CD4-positive, CD25-positive, alpha-beta regulatory T cell (primary cell): ENCODE measurements at places on chromosomes 7 and 10.
A peak's percentile ranks its signal among the peaks of the same experiment; 100 is the strongest.

DNA sequence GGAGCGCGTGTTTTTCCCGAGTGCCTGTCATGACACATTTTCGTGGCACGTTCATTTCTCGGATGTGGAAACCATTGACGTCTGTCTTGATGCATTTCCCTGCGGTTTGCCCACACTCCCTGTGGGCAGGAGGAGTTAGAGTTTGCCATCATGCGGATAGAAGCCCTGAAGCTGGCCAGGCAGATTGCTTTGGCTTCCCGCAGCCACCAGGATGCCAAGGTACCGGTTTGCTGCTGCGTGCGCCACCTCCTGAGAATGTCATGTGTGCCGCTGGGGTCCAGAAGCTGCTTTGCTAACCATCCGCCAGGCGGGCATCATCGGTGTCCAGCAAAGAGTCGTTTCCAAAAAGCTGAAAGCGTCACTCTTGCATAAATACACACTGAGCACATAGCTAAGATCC, 40.9 kb upstream of the BTBD16 start:
- no peaks in the 10 kb centered on the region for H3K36me3 ChIP-seq
- H3K27ac ChIP-seq: no peak overlapping the region
- DNase-seq: no peak
- no peak overlapping the region for H3K4me3 ChIP-seq
- no peaks in the 10 kb centered on the region for H3K4me1 ChIP-seq

- H3K4me3 ChIP-seq: no peak overlapping the region
- H3K27me3 ChIP-seq: no peaks in the 10 kb centered on the region
- H3K4me1 ChIP-seq: no peaks in the 10 kb centered on the region
- no peak overlapping the region for H3K27ac ChIP-seq
- no peak for DNase-seq
- peaks cover 8% of the 10 kb centered on the region for H3K36me3 ChIP-seq
Observed at GRCh38 chr10:29479081-29479925, 155.5 kb downstream of the SVIL start.

DNA sequence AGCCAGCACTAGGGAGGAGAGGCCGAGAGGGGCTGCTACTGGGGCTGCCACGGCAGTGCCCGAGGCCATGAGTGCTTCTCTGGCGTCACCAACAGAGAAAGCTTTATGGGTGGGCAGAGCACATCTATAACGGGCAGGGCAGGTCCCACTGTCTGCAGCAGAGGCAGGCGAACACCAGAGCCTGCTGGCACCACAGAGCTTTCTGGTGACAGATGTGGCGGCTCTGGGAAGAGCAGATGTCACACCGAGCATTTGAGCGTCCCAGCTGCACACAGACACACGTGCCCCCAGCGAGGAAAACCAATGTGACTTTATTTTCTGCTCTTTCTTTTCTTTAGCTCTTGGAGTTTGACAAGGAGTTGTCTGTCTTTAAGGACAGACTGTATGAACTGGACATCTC, 20.5 kb downstream of the NKX6-2 start:
- H3K4me3 ChIP-seq: no peak overlapping the region
- H3K27ac ChIP-seq: no peak overlapping the region
- no peak for DNase-seq
- no peaks in the 10 kb centered on the region for H3K27me3 ChIP-seq

- no peak overlapping the region for H3K27ac ChIP-seq
- no peaks in the 10 kb centered on the region for H3K4me1 ChIP-seq
- no peak for DNase-seq
- H3K4me3 ChIP-seq: no peak overlapping the region
- H3K36me3 ChIP-seq: no peaks in the 10 kb centered on the region
Observed at GRCh38 chr10:51389415-51390321, 309.7 kb downstream of the CSTF2T start.

- H3K4me3 ChIP-seq: no peak overlapping the region
- DNase-seq: no peak
- no peaks in the 10 kb centered on the region for H3K27me3 ChIP-seq
- no peaks in the 10 kb centered on the region for H3K36me3 ChIP-seq
Observed at GRCh38 chr10:122279725-122280141, 8.6 kb downstream of the BTBD16 start.

DNA sequence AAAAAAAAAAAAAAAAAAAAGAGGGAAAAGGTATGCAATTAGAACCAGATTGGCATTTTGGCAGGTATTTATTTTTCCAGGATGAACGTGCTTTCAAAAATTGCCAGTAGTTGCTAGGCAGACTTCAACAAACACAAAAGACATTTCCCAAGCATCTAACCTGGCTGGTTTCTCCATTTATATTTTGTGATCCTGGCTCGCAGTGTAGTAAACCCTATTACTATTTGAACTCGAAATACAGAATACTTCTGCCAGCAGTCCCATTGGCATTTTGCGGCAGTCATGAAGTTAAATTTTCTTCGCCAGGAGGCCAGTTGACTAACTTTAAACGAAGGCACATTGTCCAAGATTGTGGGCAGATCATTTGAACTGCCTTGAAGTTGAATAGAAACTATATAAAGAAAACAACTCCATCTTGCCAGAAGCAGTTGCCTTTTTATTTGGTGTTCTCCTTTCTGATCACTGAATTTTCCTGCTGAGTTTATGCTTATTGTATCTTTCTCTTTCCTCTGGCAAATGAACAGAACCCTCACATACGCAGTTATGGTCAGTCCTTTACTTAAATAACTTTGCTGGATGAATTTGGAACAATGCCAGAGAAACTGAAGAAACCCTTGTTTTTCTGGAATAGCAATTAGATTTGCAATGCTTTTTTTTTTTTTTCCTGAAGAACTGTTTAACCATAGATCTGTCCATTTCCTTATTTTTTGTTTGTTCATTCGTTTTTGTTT, 132.9 kb downstream of the BICC1 start:
- H3K27ac ChIP-seq: no peak overlapping the region
- no peaks in the 10 kb centered on the region for H3K4me1 ChIP-seq
- H3K27me3 ChIP-seq: no peaks in the 10 kb centered on the region
- H3K36me3 ChIP-seq: no peaks in the 10 kb centered on the region
- H3K4me3 ChIP-seq: no peak overlapping the region

- no peak for DNase-seq
- no peaks in the 10 kb centered on the region for H3K36me3 ChIP-seq
- no peaks in the 10 kb centered on the region for H3K27me3 ChIP-seq
Observed at GRCh38 chr10:7464691-7465090, 53.9 kb upstream of the SFMBT2 start.

GRCh38 chr7:12257582-12257981, 46.5 kb downstream of the TMEM106B start:
- peak; percentile 94 for DNase-seq
- H3K27me3 ChIP-seq: no peaks in the 10 kb centered on the region
- peaks cover 25% of the 10 kb centered on the region for H3K4me1 ChIP-seq
- peak overlapping the region; percentile 84 for H3K4me3 ChIP-seq
- H3K27ac ChIP-seq: peak overlapping the region; percentile 79

- no peak for DNase-seq
- H3K27me3 ChIP-seq: no peaks in the 10 kb centered on the region
- no peaks in the 10 kb centered on the region for H3K4me1 ChIP-seq
- no peak overlapping the region for H3K27ac ChIP-seq
- H3K4me3 ChIP-seq: no peak overlapping the region
- no peaks in the 10 kb centered on the region for H3K36me3 ChIP-seq
Observed at GRCh38 chr10:109047856-109048255, 875.5 kb downstream of the XPNPEP1 start.

GRCh38 chr7:2158331-2159175, 74.2 kb downstream of the MAD1L1 start:
- DNase-seq: no peak
- no peaks in the 10 kb centered on the region for H3K4me1 ChIP-seq
- H3K27me3 ChIP-seq: no peaks in the 10 kb centered on the region
- H3K4me3 ChIP-seq: no peak overlapping the region
- peaks cover 4% of the 10 kb centered on the region for H3K36me3 ChIP-seq

- no peaks in the 10 kb centered on the region for H3K36me3 ChIP-seq
- H3K4me3 ChIP-seq: no peak overlapping the region
- no peaks in the 10 kb centered on the region for H3K27me3 ChIP-seq
- no peaks in the 10 kb centered on the region for H3K4me1 ChIP-seq
- H3K27ac ChIP-seq: no peak overlapping the region
- no peak for DNase-seq
Observed at GRCh38 chr7:132087421-132087820, 488.8 kb downstream of the PLXNA4 start.

- no peak overlapping the region for H3K4me3 ChIP-seq
- no peak for DNase-seq
- H3K36me3 ChIP-seq: peaks cover 14% of the 10 kb centered on the region
- no peaks in the 10 kb centered on the region for H3K27me3 ChIP-seq
- no peak overlapping the region for H3K27ac ChIP-seq
Observed at GRCh38 chr10:89042562-89042961, 52.0 kb downstream of the FAS start.

GRCh38 chr7:122018032-122018431, 126.0 kb downstream of the AASS start:
- H3K4me3 ChIP-seq: no peak overlapping the region
- no peaks in the 10 kb centered on the region for H3K4me1 ChIP-seq
- no peaks in the 10 kb centered on the region for H3K36me3 ChIP-seq
- H3K27ac ChIP-seq: no peak overlapping the region
- no peaks in the 10 kb centered on the region for H3K27me3 ChIP-seq

DNA sequence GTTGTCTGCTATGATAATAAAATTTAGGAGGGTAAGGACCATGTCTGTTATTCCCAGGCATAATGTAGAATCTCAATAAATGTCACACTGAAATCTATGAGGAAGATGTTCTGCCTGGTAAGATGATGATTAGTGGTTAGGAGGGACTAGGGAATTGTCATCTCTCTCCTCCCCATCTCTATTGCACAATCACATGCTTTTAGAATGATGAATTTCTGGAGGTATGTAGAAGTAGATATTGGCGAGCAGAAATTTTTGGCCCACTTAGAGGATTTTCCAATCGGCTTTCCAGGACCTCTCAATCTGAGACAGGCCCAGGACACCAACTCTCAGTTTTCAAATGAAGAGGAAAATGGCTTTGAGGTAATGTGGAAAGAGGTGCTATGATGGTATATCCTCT, 2.0 kb upstream of the PITX3 start:
- H3K27me3 ChIP-seq: peaks cover 14% of the 10 kb centered on the region
- peaks cover 49% of the 10 kb centered on the region for H3K4me1 ChIP-seq
- no peak overlapping the region for H3K27ac ChIP-seq
- no peaks in the 10 kb centered on the region for H3K36me3 ChIP-seq

DNA sequence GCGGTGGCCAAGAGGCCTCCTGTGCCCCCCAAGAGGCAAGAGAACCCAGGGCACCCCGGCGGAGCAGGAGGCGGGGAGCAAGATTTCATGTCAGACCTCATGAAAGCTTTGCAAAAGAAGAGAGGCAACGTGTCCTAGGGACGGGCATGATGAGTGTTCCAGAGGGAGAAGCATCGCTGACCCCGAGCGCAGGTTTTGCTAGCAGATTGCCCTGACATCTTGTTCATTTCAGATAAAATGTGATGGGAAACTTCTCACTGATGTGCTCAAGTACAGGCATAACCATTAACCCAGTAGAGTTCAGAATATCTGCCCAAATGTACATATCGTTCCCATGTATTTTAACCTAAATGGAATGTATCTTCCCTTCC, 129.2 kb downstream of the APBB1IP start:
- H3K4me1 ChIP-seq: no peaks in the 10 kb centered on the region
- H3K36me3 ChIP-seq: peaks cover 88% of the 10 kb centered on the region
- no peak overlapping the region for H3K4me3 ChIP-seq
- no peaks in the 10 kb centered on the region for H3K27me3 ChIP-seq
- DNase-seq: no peak

GRCh38 chr7:138838166-138838565, 40.2 kb upstream of the ATP6V0A4 start:
- no peak for DNase-seq
- no peak overlapping the region for H3K4me3 ChIP-seq
- H3K27ac ChIP-seq: no peak overlapping the region
- H3K36me3 ChIP-seq: no peaks in the 10 kb centered on the region

GRCh38 chr10:34347131-34347530, 468.0 kb downstream of the PARD3 start:
- H3K36me3 ChIP-seq: no peaks in the 10 kb centered on the region
- H3K27ac ChIP-seq: no peak overlapping the region
- no peak overlapping the region for H3K4me3 ChIP-seq
- no peaks in the 10 kb centered on the region for H3K27me3 ChIP-seq
- no peak for DNase-seq

- H3K36me3 ChIP-seq: no peaks in the 10 kb centered on the region
- no peak overlapping the region for H3K4me3 ChIP-seq
- no peaks in the 10 kb centered on the region for H3K27me3 ChIP-seq
- H3K4me1 ChIP-seq: no peaks in the 10 kb centered on the region
- H3K27ac ChIP-seq: no peak overlapping the region
Observed at GRCh38 chr10:5479481-5480161, 19.7 kb downstream of the CALML5 start.

- H3K27me3 ChIP-seq: no peaks in the 10 kb centered on the region
- H3K4me1 ChIP-seq: peaks cover 16% of the 10 kb centered on the region
- H3K4me3 ChIP-seq: no peak overlapping the region
Observed at GRCh38 chr10:63217120-63217605, 84.0 kb downstream of the NRBF2 start.

DNA sequence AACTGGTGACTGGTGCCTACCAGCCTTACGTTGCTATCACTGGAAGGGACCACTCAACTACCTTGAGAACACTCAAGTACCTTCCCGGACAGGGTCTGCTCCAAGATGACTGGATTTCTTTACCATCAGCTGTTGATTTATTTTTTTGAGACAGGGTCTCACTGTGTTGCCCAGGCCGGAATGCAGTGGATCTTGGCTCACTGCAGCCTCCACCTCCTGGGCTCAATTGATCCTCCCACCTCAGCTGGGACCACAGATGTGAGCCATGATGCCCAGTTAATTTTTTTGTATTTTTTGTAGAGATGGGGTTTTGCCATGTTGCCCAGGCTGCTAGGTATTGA, 45.2 kb upstream of the DLG5 start:
- no peak overlapping the region for H3K27ac ChIP-seq
- no peaks in the 10 kb centered on the region for H3K27me3 ChIP-seq
- no peak overlapping the region for H3K4me3 ChIP-seq
- H3K4me1 ChIP-seq: peaks cover 8% of the 10 kb centered on the region
- H3K36me3 ChIP-seq: peaks cover 5% of the 10 kb centered on the region
- DNase-seq: no peak

- no peak for DNase-seq
- H3K27ac ChIP-seq: no peak overlapping the region
- no peaks in the 10 kb centered on the region for H3K27me3 ChIP-seq
- no peak overlapping the region for H3K4me3 ChIP-seq
Observed at GRCh38 chr10:79059859-79060379, 8.8 kb upstream of the ZMIZ1 start.

DNA sequence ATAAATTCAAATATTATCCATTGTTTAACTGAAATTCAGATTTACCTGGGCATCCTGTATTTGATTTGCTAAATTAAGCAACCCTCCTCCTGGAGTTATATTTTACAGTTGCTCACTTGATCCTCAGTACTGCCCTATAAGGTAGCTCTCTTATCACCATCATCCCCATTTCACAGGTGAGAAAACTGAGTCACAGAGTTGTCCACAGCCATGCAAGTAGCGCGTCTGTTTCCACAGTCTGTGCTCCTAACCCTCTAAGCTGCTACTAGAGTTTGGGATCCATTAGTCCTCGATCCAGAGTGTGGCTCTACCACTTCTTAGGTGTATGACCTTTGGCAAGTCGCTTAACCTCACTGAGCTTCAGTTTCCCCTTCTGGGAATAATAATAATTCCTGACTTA, 34.9 kb upstream of the KDM7A start:
- peak overlapping the region; percentile 37 for H3K4me3 ChIP-seq
- H3K36me3 ChIP-seq: no peaks in the 10 kb centered on the region
- H3K27ac ChIP-seq: peak overlapping the region; percentile 62
- peaks cover 65% of the 10 kb centered on the region for H3K4me1 ChIP-seq
- no peaks in the 10 kb centered on the region for H3K27me3 ChIP-seq

GRCh38 chr10:26423722-26424121, 14.4 kb upstream of the APBB1IP start:
- no peak for DNase-seq
- no peak overlapping the region for H3K27ac ChIP-seq
- H3K36me3 ChIP-seq: no peaks in the 10 kb centered on the region
